T-helper 9 cell (primary cell): ENCODE measurements at places on chromosomes 11 and 22.

DNA sequence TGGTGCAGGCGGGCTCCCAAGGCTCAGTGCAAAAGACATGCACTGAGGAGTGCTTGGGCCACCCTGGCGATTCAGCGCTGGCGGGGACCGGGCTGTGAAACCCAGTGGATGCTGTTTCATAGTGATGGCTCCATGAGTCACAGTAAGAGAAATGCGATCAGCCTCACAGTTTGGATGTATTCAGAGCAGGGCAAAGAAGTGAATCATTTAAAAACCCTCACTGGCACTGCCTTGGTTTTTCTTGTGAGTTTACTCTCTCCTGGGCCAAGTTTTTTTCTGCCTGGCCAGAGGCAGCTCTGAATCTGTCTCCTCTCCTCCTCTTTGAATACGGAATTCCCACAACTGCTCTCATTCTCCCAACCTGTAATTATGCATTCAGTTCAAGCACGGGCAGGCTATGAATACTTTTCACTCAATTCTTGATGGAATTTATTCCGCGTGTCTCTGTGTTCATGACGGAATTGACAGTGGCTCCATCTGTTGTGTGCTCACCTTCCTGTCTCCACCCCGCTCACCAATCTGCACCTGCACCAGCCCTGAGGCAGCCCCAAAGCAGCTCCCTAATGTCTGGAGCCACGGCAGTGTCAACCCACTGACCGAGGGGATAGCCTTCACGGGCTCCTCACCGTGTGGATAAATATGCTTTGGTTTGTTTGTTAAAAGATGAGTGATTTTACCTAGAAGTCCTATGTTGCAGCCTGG, 14.9 kb downstream of the ADAMTS8 start:
- no peak for DNase-seq

- DNase-seq: peak; percentile 4
These were observed 40.2 kb downstream of the DIXDC1 start for GRCh38 chr11:111977146-111978027.

- no peak for DNase-seq
These were observed 101.4 kb downstream of the PICALM start for GRCh38 chr11:85967457-85967856.

DNA sequence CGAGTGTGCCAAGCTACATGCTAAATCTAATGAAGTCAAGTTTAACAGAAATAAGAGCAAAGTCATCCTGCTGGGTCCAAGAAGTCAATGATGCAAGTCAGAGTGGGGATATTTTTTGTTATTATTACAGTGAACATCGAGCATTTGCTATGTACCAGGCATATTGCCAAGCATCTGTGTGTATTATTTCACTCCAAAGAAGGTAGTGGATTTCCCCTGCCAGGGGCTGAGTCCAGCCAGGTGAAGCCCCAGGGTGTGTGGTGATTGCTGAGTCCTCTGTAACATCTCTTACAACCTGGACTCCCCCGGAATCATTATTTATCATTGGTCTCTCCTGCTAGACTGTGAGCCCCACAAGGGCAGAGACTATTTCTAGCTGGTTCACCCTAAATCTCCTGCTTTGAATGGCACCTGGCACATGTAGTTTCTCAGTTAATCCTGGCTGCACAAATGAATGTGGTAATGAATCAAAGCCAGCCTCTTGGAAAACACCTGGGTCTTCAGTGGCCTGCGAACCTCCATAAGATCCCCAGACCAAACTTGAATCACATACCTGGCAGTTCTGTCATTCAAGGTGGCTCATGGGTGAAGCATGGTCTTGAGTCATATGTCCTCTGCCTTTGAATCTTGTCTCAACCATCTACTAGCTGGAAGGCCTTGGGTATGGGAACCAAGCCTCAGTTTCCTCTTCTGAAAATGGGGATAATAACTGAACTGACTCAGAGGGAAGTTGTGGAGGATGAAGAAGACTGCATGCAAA, 549.2 kb downstream of the MIAT start:
- no peak for DNase-seq

GRCh38 chr11:73383249-73384124, 7.3 kb downstream of the RELT start:
- DNase-seq: no peak

GRCh38 chr11:47917599-47918369, 62.6 kb upstream of the PTPRJ start:
- DNase-seq: no peak

GRCh38 chr11:125904678-125905077, 370 bp downstream of the DDX25 start:
- DNase-seq: no peak

DNA sequence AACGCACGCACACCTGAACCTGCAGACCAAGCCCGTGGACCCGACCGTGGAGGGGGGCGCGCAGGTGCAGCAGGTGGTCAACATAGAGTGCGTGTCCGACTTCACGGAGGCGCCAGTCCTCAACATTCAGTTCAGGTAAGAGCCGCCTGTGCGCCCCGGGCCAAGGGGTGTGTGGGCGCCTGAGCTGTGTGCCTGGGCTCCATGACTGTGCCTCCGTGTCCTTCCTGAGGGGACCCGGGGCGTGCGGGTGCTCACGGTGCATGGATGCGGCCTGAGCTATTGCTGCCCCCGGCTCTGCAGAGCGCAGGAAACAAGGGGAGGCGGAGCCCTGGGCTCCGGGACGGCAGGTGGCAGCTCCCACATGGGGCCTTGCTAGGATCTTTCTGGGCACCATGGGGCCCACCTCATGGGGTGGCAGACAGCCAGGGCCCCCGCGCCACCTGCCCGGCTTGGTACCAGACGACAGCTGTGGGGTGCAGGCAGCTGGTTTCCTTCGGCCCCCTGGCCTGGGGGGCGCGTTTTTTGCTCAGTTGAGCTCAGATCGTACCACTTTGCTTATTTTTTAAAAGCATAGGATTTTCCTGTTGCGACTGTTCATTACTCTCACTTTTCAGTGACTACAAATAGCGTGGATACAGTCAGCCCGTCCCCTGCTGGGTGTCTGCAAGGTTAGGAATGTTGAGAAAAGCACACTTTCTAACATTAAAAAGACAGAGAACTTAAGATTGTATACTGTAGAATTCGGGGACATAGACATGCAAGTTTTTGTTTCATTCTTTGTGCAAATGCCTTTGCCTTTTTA, 28.3 kb downstream of the MUC6 start:
- DNase-seq: no peak

- DNase-seq: no peak
These were observed 110.8 kb downstream of the GRIK4 start for GRCh38 chr11:120622189-120622875.

DNA sequence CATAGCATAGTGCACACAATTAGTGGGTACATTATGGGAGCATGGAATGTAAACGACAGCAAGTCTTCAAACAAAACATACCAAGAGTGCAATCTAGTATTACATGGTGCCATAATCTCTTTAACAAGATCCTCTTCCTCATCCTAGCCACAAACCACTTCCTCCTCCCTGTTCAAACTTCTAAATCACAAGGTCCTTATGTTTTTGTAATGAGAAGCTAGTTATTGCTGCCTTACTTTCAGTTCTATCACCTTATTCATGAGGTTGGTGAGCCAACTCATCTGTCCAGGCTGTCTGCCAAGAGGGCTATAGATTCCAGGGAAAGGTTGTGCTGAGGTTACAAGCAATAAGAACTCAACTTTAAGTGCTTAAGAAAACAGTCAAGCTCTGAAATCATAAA, 195.4 kb upstream of the ARHGAP20 start:
- DNase-seq: no peak

- no peak for DNase-seq
These were observed 813.7 kb downstream of the NTM start for GRCh38 chr11:132184079-132184478.

DNA sequence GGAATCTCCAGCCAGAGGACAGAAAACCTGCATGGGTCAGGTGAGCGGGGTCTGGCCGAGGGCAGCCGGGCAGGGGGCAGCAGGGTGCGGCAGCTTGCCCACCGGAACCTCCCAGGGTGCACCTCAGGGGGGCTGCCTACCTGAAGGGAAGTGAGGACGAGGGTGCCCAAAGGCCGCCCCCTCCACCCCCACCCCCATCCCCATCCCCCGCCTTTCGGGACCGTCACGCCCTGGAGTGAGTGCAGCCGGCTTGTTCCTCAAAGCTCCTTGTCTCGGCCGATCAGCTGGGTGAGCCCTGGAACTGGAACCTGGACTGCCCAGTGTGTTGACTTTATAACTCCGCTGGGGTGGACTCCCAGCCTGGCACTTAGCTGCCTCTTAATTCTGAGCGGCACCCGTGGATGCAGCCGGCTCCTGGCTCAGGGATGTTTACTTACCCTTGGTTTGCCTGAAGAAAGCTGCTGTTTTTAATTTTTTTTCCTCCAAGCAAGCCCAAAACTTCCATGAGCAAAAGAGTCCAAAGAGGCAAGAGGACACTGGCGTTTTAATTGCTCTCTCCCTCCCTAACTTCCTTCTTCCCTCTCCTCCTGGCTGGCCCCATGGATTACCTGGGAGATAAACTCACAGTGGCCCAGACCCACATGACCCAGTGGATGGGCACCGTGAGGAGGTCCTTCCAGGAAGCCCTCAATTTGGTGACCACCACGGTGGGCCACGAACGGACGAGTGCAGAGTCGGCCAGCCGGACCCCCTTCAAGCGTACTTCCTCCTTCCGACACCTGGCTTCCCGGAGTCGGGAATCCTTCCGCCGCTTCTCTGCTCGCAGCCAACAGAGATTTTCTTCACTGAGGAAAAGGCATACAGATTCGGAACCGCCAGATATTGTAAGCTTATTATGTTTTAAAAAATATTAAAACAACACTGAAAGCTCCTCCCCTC, 87.8 kb upstream of the CRYBB3 start:
- DNase-seq: no peak

GRCh38 chr11:120682866-120683265, 171.3 kb downstream of the GRIK4 start:
- no peak for DNase-seq

DNA sequence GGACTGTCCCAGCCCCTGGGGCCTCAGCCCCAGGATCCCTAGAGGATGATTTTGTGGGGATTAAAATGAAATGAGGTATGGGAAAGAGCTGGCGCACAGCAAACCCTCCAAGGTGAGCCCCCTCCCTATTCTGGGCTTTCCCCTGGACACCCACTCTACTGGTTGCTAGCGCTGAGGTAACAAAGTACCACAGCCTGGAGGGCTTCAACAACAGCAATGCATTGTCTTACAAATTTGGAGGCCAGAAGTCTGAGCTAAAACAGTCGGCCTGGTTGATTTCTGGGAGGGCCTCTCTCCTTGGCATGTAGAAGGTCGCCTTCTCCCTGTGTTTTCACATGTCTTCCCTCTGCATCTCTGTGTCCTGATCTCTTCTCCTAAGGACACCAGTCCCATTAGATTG, 913.6 kb downstream of the NTM start:
- DNase-seq: no peak

DNA sequence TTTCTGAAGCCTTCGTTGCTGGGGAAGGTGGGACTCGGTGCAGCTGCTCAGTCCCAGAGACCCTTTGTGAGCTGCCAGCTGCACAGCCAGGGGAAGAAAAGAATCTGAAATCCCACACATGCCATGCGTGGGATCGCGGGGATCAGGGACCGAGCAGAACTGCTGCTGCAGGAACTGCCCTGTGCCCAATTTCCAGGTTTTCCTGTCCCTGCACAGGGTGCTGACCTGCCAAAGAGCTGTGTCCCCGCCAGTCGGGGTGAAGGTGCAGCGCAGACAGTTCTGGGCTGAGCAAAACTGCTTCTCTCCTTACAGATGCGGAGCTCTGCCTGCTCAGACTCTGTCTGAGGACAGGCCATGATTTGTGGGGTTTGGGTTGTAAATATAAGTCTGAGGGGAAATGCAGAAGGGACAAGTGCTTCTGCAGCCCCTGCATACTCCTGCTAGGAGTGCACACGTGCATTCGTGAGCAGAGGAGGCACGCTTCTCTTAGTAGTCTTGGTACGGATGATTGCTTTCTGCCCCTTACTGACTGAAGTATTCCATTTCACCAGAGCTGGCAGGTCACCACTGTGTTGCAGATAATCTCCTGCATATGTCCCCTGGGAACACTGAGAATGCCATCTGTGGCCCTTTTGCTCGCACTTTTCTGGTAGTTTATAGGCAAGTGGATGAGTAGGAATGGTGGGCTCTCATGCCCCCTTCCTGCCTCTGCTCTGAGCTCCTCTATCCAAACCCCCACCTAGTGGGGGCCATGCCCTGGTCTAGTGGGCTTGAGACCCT, 141.4 kb downstream of the PARVA start:
- no peak for DNase-seq

DNA sequence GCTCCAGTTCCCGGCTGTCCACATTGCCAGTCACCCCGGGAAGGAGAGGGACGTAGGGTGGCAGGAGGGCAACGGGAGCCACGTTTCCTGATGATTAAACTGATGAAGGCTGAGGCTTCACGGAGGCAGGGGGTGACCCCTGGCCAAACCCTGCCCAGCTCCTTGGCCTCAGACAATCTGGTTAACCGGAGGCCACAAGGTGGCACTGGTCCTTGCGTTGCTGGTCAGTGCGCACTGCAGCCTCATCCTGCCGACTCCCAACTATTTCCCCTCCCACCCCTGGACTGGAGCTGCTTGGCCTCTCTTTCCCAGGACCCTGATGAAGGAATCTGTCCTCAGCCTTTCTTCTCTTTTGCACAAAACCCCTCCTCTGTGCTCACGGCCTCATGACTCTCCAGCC, 75.3 kb downstream of the PDE2A start:
- DNase-seq: no peak

- no peak for DNase-seq
These were observed 396.2 kb downstream of the BUD13 start for GRCh38 chr11:116376547-116376946.

DNA sequence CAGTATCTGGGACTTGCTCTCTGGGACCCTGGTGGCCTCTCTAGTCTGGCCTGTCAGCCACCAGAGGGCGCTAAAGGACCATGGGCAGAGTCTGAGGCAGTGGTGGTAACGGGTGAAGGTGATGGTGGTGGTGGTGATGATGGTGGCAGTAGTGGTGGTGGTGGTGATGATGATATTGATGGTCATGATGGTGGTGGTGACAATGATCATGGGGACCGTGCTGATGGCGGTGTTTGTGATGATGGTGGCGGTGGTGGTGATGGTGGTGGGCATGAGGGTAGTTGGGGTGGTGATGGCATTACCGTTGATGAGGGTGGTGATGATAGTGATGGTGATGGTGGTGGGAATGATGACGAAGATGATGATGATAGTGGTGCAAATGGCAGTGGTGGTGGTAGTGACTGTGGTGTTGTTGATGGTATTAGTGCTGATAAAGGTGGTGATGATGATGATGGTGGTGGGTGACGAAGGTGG, 16.0 kb downstream of the TRPM5 start:
- peak; percentile 97 for DNase-seq

- DNase-seq: no peak
These were observed 105.8 kb downstream of the DSCAML1 start for GRCh38 chr11:117691218-117691514.

DNA sequence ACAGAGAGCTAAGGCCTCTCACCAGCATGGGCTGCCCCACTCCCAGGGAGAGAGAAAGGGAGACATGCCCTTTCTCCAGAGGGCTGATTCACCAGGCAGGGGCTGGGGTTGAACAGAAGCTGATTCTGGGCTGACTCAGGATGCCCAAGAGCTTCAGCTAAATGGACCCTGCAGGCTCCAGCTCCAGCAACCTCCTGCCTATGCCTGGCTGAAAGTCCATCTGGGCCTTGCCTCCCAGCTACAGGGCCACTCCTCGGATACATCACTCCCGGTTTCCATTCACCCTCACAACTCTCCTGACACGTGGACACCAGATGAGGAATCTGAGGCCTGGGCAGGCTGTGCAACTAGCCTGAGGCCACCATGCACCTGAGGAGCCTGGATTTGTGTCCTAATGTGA, 215.5 kb downstream of the BUD13 start:
- no peak for DNase-seq

GRCh38 chr11:119121811-119122124, 388 bp downstream of the HINFP start:
- DNase-seq: no peak
